ENCODE measurements at places on chromosomes 6 and 20.

DNA sequence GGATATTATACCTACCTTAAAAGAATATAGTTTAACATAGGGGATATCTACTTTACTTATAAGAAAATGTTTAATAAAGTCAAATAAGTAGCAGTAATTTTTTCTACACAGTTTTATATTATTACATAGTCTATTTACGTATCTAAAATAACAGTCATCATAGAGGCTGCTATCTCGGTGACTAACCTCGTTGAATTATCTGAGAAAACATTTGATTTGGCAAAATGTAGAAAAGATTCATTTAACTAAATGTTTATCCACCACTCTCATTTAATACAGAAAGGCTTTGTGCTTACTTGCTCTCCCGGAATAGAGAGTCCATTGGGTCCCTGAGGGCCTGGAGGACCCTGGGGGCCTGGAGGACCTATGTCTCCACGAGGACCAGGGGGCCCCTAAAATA lies 103.6 kb downstream of the COL12A1 start:
- no peak for DNase-seq

DNA sequence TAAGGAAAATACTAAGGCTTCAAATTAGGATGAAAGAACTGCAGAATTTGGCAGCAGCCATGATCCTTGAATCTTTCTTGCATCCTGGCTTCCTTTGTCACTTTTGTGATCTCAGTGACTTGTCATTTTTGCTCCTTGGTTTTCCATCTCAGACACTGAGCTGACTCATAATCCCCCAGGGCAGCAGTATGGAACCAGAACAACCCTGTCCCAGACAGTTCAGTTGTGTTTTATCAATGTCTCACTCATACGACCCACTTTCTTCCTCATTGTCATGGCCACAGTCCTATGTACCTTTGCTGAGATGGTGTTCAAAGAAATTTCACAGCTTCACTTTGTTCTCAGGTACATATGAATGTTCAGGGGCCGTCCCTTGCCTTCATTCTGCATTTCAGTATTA lies 488.5 kb upstream of the BTBD3 start:
- no peak for DNase-seq

GRCh38 chr6:56364827-56365339 lies 117.5 kb upstream of the COL21A1 start:
- DNase-seq: no peak

GRCh38 chr6:166041277-166041676 lies 126.4 kb downstream of the TBXT start:
- DNase-seq: no peak

DNA sequence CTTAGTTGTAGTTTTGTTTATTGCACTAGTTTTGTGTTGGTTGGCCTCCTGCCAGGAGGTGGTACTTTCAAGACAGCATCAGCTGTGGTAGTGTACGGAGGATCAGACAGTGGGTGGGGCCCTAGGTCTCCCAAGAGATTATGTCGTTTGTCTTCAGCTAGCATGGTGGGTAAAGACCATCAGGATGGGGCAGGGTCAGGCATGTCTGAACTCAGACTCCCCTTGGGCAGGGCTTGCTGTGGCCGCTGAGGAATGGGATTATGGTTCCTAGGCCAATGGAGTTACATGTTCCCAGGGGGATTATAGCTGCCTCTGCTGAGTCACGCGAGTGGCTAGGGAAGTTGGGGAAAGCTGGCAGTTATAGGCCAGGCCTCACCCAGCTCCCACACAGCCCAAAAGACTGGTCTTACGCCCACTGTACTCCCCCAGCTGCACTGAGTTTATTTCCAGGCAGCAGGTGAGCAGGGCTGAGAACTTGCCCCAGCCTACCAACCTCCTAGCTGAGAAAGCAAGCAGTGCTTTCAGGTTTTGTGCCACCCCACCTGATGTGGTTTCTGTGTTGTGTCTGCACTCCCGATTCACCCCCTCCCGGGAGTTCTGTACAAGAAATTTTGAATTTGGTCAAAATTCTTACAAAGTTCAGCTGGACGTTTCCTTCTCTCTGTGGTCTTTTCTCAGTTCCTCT lies 24.7 kb downstream of the ZSCAN31 start:
- DNase-seq: no peak

DNA sequence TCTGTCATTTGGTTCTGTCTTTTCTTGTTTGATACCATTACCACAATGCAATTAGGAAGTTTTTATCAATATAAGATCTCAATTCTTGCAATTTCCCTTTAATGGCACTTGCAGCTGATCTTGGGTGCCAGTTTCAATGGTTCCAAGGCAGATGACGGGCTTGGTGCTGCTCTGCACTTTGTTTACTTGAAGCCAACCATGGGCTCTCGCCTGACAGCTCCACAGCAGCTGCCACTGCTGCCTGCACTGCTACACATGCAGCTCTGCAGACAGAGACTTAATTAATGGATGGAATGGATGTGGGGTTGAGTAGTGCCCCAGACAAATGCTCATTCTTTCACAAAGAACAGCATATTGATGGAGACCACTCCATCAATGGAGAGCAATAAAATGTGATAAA lies 1024.3 kb upstream of the EPHA7 start:
- DNase-seq: no peak

DNA sequence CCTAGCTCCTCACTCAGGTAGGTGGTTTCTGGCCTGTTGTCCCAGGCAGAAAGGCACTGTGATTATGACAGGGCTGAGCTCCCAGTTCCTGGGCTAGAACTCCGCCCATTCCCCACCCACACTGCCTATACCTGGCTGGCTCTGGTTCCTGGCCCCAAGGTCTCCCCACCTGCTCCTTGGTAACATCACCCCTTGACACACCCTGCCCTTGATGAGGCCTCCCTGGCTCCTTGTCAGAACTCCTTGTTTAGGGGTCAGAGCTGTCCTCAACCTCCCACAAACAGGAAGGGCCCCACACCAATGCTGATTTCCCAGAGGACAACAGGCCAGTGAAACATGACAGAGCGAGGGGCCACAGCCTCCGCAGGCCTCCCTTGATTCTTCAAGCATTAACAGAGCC lies 15.5 kb upstream of the MYMX start:
- no peak for DNase-seq

GRCh38 chr6:26304797-26305640 lies 60.0 kb upstream of the BTN3A2 start:
- DNase-seq: peak; percentile 83

GRCh38 chr6:17431581-17431980 lies 38.2 kb downstream of the CAP2 start:
- DNase-seq: no peak

DNA sequence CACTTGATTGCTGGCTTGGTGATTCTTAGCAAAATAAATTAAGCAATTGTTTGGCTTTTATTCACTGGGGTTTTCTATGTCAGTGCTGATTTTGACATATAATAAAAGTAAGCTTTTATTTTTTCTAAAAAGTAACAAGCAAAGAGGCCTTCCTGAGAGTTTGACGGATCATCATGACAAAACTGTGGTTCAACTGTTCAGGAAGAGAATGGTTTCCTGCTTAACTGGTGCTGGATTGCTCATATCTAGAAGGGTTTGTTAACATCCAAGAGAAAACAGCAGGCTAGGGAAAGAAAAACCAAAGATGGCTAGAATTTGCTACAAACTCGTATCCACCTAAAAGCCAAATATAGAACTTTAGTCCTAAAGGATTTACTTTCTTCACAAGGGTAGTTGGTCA lies 21.2 kb downstream of the SERPINB1 start:
- DNase-seq: no peak

DNA sequence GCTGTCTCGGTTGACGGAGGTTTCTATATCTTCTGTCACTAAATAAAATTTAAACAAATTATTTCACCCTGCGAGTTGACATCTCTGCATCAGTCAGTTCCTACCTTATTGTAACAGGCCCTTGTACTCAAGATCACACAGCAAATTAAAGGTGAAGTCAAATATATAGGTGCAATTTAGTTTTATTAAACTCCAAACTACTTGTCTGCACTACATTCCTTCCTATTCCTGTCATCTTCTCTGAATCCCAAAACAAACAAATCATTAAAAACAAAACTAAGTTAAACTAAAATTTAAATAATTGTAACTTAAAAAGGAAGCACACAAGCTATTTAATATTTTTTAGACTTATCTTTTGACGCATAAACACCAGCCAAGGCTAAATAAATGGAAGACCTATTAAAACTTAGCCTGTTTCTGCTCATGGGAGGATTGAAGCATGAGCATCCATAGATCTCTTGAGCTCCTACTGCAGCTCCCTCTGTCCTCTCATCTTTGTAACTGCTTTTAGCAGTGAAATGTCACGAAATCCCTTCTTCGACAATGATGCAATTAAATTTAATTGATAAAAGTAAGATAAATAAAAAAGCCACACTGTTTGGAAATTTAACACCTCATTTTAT lies 1152.3 kb upstream of the GJE1 start:
- no peak for DNase-seq

DNA sequence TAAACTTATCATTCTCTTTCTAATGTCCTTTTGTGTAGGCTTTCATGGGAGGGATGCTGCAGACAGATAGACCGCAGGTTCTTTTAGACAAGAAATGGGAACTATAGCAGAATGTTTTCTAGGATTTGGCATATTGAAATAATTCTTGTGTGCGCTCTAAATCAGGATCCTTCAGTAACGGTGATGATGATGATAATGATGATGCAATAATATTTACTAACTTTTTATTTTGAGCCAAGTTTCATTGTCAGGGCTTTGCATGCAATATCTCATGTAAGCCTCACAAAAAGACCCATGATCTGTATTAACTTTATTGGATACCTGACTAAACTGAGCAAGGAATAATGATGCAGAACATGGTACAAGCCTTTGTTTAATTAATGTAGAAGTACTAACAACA lies 280.1 kb downstream of the HAO1 start:
- DNase-seq: no peak

- DNase-seq: no peak
Observed at GRCh38 chr6:148329596-148330381, 12.8 kb upstream of the SASH1 start.

GRCh38 chr6:129705212-129705611 lies 4.8 kb downstream of the ARHGAP18 start:
- no peak for DNase-seq

DNA sequence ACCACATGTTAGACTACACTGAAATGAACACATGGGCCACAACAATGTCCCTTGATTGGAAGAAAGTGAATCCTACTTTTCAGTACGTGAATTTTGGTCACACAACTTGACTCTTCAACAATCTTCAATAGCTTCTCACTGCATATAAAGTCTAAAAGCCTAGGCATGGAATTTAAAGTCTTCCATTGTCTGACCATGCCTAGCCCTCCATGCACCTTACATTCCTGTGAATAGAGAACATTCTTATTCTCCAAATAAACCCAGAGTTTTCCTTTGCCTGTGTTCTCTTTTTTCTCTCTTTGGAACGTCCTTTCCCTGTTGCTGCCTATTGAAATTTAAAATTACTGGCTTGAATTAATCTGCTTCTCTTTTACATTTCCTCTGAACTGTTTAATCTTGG lies 207.5 kb downstream of the ASCC3 start:
- no peak for DNase-seq

- no peak for DNase-seq
Observed at GRCh38 chr6:156976216-156977127, 199.3 kb downstream of the ARID1B start.

DNA sequence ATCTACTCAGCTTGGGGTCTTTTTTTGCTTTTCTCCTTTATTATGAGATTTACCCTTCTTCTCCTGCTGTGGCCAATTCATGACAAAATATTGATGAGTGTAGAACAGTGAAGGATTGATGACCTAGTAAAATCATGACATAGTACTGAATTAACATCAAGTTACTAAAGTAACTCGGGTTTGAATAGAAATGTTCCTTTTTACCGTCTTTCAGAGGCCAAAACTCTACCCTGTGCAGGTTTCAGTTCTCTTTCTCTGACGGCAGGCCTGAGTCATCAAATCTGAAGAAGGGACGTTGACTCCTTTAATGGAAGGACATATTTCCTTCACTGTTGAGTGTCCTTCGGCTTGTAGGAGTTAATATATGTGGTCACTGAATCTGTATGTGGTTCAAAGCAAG lies 80.7 kb downstream of the RREB1 start:
- DNase-seq: peak; percentile 40

GRCh38 chr6:100084316-100084990 lies 90.4 kb upstream of the MCHR2 start:
- no peak for DNase-seq

- DNase-seq: no peak
Observed at GRCh38 chr6:12602951-12603672, 113.5 kb upstream of the PHACTR1 start.

GRCh38 chr20:3283222-3283820 lies 44.3 kb upstream of the SLC4A11 start:
- no peak for DNase-seq

Data from SIG-M5 (cell line).